ENCODE measurements at places on chromosomes 4 and X. TPM values are rescaled to one million over a fixed set of nuclear protein-coding genes. Genes with fewer than 3 reads are reported as not detected.

NXF2B gene
- total RNA-seq, result not detected

DNA sequence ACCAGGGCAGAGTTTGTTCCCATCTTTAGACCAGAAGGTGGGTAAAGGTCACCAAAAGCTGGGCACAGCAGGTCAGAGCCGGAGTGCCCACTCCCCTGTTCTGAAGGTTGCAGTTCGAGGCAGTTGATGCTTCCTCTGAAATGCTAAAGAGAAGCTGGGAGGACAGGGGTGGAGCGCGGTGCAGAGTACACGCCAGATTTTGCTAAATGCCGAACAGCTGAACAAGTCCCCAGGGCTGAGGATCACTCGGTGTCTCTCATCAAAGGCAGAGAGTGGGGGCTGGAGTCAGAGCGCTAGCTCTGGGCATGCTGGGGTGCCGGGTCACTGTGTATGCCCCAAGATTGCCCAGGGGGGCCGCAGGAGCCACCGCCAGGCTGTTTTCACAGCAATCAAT lies 197.0 kb downstream of the BCOR start:
- H3K36me3 ChIP-seq, result no peaks in the 10 kb centered on the region
- no peak overlapping the region for H3K4me3 ChIP-seq
- no peak for DNase-seq
- no peak overlapping the region for H3K27ac ChIP-seq
- H3K4me1 ChIP-seq, result peaks cover 69% of the 10 kb centered on the region

ITM2A gene
- total RNA-seq, result not detected

PAK3 gene
- not detected for total RNA-seq

DSPP gene
- total RNA-seq, result not detected

TREX2 gene
- total RNA-seq, result 2.5 TPM

- no peak overlapping the region for H3K4me3 ChIP-seq
- H3K27me3 ChIP-seq, result no peaks in the 10 kb centered on the region
- DNase-seq, result no peak
- peaks cover 4% of the 10 kb centered on the region for H3K36me3 ChIP-seq
Observed at GRCh38 chr4:150423074-150423473, 158.9 kb upstream of the MAB21L2 start.

GRCh38 chr4:106451091-106451490 lies 82.5 kb upstream of the GIMD1 start:
- no peaks in the 10 kb centered on the region for H3K4me1 ChIP-seq
- peaks cover 54% of the 10 kb centered on the region for H3K27me3 ChIP-seq
- no peak overlapping the region for H3K27ac ChIP-seq
- DNase-seq, result no peak
- H3K36me3 ChIP-seq, result no peaks in the 10 kb centered on the region
- H3K4me3 ChIP-seq, result no peak overlapping the region

CLDN22 gene
- total RNA-seq, result not detected

DNA sequence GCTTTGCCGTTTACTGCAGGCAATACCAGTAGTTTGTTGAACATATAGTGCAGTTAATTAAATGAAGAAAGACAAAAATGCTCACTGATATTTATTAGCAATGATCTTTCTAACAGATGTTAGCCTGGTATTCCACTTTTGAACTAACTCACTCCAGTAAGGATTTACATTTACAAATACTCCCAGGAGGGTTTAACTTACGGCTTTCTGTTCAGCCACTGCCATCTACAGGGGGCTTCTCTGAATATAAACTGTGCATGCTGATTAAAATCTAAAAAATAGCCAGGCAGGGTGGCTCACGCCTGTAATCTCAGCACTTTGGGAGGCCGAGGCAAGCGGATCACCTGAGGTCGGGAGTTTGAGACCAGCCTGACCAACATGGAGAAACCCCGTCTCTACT lies 2.2 kb upstream of the SRD5A3 start:
- no peaks in the 10 kb centered on the region for H3K36me3 ChIP-seq
- H3K27ac ChIP-seq, result no peak overlapping the region
- H3K27me3 ChIP-seq, result peaks cover 2% of the 10 kb centered on the region
- no peak overlapping the region for H3K4me3 ChIP-seq
- peaks cover 17% of the 10 kb centered on the region for H3K4me1 ChIP-seq

DNA sequence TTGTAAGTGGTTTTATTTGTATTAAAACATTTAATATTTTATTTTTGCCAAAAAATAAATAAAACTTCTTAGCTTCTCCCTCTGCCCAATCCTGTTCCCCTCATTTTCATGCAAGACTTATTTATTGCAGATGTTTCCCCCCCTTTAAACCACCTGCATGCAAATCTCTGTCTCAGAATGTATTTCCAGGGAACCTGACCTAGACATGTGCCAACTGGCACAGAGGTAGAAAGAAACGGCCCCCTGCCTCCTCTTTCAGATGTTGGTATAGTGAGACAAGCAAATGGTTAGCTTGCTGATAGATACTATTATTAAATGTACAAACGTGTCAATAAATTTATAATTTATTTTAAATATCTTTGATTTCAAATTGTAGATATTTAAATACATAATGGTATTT lies 47.1 kb downstream of the KLF3 start:
- DNase-seq, result no peak
- H3K27me3 ChIP-seq, result no peaks in the 10 kb centered on the region
- H3K27ac ChIP-seq, result no peak overlapping the region
- no peaks in the 10 kb centered on the region for H3K4me1 ChIP-seq

SAGE1 gene
- not detected for total RNA-seq

DNA sequence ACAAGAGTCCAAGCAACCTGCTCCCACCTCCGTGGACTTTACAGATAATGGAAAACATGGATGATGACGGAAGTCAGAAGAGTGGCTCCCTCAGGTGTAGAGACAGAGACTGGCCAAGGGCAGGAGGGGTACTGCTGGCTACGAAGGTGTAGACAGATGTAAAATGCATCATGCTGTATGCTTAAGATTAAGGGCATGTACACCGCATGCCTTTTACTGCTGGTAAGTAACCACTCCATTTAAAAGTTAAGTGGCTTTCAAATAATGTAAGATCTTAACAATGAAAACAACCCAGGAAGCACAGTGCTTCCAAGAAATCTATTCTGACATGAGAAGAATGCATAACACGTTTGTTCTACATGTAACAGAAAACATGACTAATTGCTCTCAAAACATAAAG lies 76.9 kb upstream of the FAM9B start:
- no peak overlapping the region for H3K27ac ChIP-seq
- no peak for DNase-seq
- no peaks in the 10 kb centered on the region for H3K27me3 ChIP-seq
- H3K4me1 ChIP-seq, result peaks cover 3% of the 10 kb centered on the region
